Naive B cell (primary cell): ENCODE measurements at places on chromosomes 2 and 18.

GRCh38 chr2:63047321-63048279 lies 3.0 kb upstream of the OTX1 start:
- peak; percentile 29 for DNase-seq

DNA sequence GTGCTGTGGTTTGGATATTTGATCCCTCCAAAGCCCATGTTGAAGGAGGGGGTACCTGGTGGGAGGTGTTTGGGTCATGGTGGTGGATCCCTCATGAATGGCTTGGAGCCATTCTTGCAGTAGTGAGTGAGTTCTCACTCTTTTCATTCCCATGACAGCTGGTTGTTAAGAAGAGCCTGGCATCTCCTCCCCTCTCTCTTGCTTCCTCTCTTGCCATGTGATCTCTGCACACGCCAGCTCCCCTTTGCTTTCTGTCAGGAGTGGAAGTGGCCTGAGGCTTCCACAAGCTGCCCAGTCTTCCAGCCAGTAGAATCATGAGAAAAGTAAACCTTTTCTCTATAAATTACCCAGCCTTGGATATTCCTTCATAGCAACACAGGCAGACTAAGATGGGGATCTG lies 8.6 kb downstream of the ADD2 start:
- no peak for DNase-seq

- no peak for DNase-seq
Observed at GRCh38 chr2:191318729-191319078, 73.5 kb downstream of the MYO1B start.

- no peak for DNase-seq
Observed at GRCh38 chr18:35617865-35618264, 36.3 kb downstream of the GALNT1 start.

- no peak for DNase-seq
Observed at GRCh38 chr2:170248574-170249393, 70.8 kb downstream of the MYO3B start.

GRCh38 chr18:46688853-46689525 lies 32.0 kb upstream of the LOXHD1 start:
- DNase-seq: no peak

DNA sequence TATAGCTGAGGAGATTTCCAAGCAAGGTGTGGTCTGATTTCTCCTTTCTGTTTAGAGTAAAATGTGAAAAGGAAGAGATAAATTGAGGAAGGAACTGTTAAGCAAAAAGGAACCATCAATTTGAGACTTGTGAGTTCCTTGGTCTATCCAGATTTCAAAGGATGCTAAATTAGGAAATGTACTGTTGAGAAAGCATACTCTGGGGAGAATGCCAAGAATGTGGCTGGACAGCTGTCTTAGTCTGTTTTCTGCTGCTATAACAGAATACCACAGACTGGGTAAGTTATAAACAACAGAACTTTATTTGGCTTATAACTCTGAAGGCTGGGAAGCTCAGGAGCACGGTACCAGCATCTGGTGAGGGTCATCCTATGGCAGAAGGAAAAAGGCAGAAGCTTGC lies 1097.2 kb downstream of the TDRD15 start:
- no peak for DNase-seq

DNA sequence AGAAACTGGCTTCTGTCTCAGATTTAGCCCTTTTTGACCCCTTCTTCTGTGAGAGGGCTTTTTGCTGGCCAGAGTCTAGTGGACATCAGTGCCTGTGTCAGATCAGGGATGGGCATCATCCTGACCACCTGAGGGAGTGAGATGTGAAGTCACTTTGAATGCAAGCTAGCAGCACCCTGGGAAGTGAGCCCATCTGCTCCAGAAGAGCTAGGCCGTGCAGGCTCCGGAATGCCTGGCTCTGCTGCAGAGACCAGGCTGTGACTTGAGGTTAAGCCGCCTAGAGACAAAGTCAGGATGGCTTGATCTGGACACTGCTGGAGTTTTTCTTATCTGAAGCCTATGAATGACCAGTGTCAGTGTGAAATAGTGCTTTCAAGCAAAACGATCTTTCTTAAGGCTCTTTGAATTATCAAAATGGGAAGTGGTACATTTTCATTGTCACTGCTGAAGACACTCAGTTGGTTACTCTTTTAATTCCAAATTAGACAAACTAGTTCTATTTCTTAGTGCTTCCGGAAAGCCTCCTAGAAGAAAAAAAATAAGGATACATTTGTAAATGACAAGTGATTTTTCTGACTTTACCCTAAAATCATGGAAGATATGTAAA lies 20.8 kb downstream of the DGUOK start:
- no peak for DNase-seq

GRCh38 chr2:176554101-176555048 lies 285.1 kb downstream of the MTX2 start:
- peak; percentile 38 for DNase-seq

DNA sequence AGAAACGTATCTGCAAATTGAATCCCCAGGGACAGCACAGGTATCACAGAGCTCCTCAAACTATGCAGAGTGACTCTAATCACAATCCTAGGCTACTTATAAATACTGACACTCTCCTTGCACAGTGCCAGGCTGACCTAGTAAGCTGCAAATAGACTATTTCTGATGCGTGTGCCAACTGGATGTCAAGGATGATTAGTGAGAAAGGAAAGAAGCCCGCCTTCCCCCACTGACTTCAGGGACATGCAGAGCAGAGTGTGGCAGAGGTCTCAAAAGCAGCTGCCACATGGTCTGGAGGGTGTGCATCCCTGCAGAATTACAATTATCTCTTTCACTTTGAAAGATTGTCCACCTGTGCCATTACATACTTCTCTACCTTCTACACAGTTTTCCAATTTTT lies 235.6 kb downstream of the CPS1 start:
- DNase-seq: no peak

GRCh38 chr18:3330622-3331021 lies 68.7 kb downstream of the MYL12B start:
- no peak for DNase-seq

GRCh38 chr2:176637486-176638166 lies 368.4 kb downstream of the MTX2 start:
- DNase-seq: no peak

- DNase-seq: no peak
Observed at GRCh38 chr2:223880796-223881195, 43.4 kb upstream of the AP1S3 start.

DNA sequence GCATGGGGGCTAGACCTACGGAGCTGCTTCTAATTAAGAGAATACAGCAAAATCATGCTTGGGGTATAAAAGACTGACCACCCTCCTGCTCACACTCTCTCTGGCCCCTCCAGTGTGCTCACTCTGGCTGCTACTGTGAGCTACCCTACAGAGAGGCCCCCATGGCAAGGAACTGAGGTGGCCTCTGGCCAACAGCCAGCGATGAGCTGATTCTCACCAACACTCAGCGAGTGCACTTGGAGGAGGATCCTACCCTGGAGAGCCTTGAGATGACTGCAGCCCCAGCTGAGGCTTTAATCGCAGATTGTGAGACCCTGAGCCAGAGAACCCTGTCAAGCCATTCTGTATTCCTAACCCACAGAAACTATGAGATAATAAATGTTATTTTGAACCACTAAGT lies 88.2 kb downstream of the GFPT1 start:
- no peak for DNase-seq

GRCh38 chr18:23585897-23586248 lies 433 bp downstream of the NPC1 start:
- no peak for DNase-seq

DNA sequence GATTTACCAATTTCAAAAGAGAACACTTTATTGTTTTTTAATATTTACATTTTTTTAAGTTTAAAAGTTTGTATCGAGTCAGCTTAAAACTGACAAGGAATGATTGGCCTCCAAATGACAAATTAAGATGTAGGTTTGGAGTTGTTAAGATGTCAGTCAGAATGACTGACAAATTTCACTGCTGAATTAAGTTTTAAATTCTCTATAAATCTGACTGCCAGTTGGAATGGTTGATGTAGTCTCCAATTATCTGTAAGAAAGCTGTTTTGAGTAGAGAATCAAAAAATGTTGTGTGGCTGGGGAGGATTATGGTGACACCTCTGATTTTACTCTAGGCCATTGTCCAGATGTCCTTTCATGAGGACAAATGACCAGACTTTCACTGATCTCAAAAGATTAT lies 165.3 kb upstream of the CDH20 start:
- no peak for DNase-seq

DNA sequence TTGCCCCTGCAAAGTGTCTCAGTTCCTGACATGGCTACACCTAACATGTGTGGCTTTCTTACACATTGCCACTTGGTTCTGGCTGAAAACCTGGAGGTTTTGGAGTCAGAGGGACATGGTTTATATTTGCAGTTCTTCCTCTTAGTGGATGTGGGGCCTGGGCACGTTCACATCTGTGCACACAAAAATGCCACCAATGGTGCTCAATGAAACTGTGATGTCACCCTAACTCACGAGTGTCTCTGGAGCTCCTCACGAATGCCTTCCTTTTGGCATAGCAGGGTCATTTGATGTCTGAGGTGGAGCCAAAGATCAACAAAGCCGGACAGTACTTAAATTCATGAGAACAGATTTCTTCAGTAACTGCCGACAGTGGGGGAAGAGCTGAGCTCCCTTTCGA lies 231.7 kb upstream of the HS6ST1 start:
- DNase-seq: no peak

GRCh38 chr2:143296089-143296488 lies 166.9 kb downstream of the ARHGAP15 start:
- peak; percentile 19 for DNase-seq

GRCh38 chr2:100256416-100256815 lies 65.9 kb downstream of the LONRF2 start:
- DNase-seq: no peak

DNA sequence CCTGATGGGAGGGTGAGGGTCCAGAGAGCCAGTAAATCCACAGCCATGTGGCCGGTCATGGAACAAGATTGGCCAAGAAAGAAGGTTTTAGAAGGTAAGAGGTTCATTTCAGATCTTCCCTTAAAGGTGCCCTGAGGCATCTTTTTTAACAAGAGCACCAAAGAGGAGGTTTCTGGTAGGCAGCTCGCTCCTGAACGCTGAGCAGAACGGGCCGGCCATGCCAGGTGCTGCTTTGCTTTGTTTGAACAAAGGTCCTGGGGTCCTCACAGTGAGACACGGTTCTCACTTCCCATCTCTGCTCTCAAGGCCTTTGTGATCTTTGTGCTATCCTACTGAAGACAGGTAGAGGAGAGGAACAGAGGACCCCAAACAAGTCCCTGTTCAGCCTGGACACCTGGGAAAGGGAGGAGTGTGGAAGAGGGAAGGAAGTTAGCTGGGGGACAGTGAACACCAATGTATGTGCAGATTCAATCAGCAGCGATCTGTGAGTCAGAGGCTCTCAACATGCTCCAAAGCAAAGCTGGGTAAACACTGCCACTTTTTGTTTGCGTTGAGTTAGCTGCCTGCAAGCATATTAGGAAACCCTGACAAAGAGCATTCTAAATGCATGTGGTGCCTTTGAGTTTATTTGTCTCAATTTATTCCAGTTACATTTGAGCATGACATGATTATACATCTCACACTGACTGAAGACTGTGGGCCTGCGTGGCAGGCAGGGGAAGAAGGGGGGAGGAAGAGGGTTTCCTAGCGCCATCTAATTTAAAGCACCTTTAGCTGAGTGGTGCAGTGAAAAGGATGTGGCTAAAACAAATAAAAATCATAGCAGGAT lies 102.4 kb downstream of the ASB1 start:
- no peak for DNase-seq

GRCh38 chr2:62197011-62197924 lies 1.4 kb downstream of the B3GNT2 start:
- DNase-seq: peak; percentile 42

DNA sequence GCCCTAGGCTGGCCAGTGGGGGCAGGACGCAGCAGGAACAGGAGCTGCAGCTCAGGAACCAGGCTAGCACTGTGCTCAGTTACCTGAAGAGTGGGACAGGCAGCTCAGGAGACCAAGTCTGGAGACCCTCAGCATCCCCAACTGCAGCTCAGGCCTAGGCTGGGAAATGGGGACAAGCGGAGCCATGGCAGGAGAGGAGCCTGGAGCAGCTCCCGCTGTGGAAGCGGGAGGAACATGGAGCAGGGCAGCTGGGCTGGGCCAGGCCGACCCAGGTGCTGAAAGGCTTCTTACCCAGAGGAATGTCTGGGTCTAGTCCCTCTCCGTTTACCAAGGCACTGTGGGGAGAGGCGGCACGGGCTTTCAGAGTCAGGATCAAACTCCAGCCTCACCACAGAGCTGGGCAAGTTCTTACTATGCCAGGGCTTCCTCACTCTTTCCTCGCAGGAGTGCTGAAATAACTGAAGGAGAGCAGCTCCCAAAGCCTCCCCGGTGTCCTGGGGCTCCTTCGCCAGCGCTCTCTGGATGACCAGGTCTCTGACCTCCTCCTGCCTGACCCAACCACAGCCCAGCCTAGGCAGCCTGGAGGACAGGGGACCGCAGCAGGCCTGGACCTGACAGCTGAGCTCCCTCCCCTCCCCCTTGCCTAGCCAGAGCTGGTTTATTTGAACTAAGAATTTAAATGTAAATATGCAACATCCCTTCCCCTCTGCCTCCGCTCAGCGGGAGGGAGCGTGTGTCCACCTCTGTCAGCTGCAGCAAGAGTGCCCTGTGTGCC lies 247.8 kb upstream of the SIX2 start:
- no peak for DNase-seq

- no peak for DNase-seq
Observed at GRCh38 chr2:18380321-18380720, 180.1 kb downstream of the RDH14 start.

GRCh38 chr2:24076849-24077534 lies 866 bp upstream of the SF3B6 start:
- no peak for DNase-seq

- no peak for DNase-seq
Observed at GRCh38 chr2:134134827-134135226, 119.0 kb upstream of the MGAT5 start.

GRCh38 chr2:160608599-160608998 lies 115.0 kb upstream of the RBMS1 start:
- no peak for DNase-seq

GRCh38 chr2:69704446-69704845 lies 37.5 kb upstream of the ANXA4 start:
- no peak for DNase-seq

DNA sequence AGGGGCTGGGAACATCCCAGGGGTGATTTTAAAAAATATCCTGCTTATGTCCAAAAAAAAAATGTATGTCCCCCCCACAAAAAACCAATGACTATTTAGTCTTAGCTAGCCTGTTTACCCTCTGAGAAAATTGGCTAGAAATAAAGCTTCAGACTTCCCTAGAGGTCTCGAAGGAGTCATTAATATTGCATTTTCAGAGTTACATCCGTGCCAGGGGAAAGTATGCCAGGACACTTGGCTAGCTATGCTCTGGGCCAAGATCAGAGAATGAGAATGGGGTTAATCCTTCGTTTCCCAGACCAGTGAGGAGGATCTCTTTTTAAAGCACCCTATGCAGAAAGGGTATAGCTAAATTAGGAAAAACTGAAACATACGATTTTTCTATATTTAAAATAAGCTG lies 183.6 kb downstream of the MC4R start:
- DNase-seq: no peak

DNA sequence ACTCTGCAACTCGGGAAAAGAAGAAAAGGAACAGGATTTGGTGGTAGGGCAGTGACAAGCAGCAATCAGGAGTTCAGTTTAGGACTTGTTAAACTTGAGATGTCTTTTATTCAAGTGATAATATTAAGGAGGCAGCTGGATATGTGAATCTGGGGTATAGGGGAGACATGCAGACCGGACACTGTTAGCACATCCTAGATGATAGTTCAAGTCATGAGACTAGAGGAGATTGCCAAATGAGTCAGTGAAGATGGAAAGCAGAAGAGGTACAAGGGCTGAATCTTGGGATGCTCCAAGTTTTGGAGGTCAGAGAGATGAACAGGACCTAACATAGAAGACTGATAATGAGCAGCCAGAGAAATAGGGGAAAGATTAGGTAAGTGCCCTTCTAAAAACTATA lies 69.5 kb upstream of the PSME4 start:
- no peak for DNase-seq
